ENCODE measurements at places on chromosomes 11 and 22.

DNA sequence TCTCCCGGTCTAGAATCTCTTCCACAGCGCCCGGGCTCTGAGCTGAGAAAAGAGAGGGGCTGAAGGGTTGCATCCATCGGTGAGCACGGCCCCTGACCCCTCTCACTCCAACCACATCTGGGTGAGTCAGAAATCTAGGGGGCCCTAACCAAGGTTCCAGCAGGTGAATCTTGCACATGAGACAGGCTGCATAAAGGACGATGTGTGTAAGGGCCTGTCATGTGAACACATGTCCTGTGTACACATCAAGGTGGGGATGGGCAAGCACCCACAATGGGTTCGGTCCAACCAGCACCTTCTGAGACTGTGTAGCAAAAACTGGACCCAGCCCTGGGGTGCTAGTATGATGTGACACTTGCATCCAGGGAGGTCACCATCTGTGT lies 1.2 kb downstream of the BET1L start:
- H3K36me3 ChIP-seq, result peaks cover 63% of the 10 kb centered on the region
- H3K4me1 ChIP-seq, result peaks cover 37% of the 10 kb centered on the region
- peak overlapping the region; percentile 98 for H3K4me3 ChIP-seq
- no peak for DNase-seq
- H3K27me3 ChIP-seq, result no peaks in the 10 kb centered on the region

GRCh38 chr11:126548581-126549550 lies 193.4 kb downstream of the ST3GAL4 start:
- no peak for DNase-seq
- H3K27me3 ChIP-seq, result peaks cover 8% of the 10 kb centered on the region
- no peak overlapping the region for H3K4me3 ChIP-seq
- H3K27ac ChIP-seq, result no peak overlapping the region

- H3K36me3 ChIP-seq, result no peaks in the 10 kb centered on the region
- H3K4me1 ChIP-seq, result no peaks in the 10 kb centered on the region
- peaks cover 18% of the 10 kb centered on the region for H3K27me3 ChIP-seq
- no peak overlapping the region for H3K27ac ChIP-seq
- no peak overlapping the region for H3K4me3 ChIP-seq
These were observed 10.9 kb upstream of the MPEG1 start for GRCh38 chr11:59223611-59224010.

GRCh38 chr22:31951194-31952093 lies 7.1 kb downstream of the YWHAH start:
- no peaks in the 10 kb centered on the region for H3K27me3 ChIP-seq
- peak overlapping the region; percentile 84 for H3K27ac ChIP-seq
- DNase-seq, result no peak

GRCh38 chr22:30516273-30516672 lies 10.8 kb upstream of the SEC14L4 start:
- H3K27ac ChIP-seq, result no peak overlapping the region
- H3K4me1 ChIP-seq, result no peaks in the 10 kb centered on the region
- H3K27me3 ChIP-seq, result peaks cover 6% of the 10 kb centered on the region
- no peaks in the 10 kb centered on the region for H3K36me3 ChIP-seq
- DNase-seq, result no peak

GRCh38 chr11:119206511-119207414 lies 624 bp downstream of the CBL start:
- DNase-seq, result peak; percentile 86
- H3K36me3 ChIP-seq, result peaks cover 6% of the 10 kb centered on the region
- H3K4me3 ChIP-seq, result peak overlapping the region; percentile 99

DNA sequence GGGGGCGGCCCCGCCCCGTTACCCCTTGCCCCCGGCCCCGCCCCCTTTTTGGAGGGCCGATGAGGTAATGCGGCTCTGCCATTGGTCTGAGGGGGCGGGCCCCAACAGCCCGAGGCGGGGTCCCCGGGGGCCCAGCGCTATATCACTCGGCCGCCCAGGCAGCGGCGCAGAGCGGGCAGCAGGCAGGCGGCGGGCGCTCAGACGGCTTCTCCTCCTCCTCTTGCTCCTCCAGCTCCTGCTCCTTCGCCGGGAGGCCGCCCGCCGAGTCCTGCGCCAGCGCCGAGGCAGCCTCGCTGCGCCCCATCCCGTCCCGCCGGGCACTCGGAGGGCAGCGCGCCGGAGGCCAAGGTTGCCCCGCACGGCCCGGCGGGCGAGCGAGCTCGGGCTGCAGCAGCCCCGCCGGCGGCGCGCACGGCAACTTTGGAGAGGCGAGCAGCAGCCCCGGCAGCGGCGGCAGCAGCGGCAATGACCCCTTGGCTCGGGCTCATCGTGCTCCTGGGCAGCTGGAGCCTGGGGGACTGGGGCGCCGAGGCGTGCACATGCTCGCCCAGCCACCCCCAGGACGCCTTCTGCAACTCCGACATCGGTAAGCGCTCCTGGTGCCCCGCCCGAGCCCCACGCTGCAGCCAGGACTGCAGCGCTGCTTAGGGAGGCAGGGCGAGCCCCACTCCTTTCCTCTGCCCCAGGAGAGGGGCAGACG lies at the start of gene TIMP3:
Gene TIMP3 (plus strand): TSS at position 169 of the 700 bp plus-strand sequence. CDS start 297 bp downstream, at position 466.
- H3K27me3 ChIP-seq, result peaks cover 55% of the 10 kb centered on the region
- H3K36me3 ChIP-seq, result no peaks in the 10 kb centered on the region
- peaks cover 7% of the 10 kb centered on the region for H3K4me1 ChIP-seq
- H3K27ac ChIP-seq, result no peak within 1 kb of the TSS
- H3K4me3 ChIP-seq, result no peak within 1 kb of the TSS

DNA sequence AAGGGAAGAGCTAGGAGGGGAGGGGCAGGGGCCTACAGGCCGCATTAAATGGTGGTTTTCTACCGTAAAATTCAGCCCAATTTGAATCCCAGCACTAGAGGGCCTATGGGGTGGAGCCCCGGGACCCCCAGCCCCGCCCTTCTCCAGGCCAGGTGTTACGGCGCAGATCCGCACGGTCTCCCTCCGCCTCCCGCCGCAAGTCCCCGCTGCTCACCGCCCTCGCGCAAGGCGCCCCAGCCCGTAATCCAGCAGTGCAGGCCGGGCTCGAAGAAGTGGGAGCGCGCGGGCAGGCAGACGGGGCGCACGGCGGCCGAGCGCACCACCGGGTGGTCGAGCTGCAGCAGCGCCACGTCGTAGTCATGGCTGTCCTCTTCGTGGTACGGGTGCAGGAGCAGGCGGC lies 17.3 kb downstream of the KCTD17 start:
- no peaks in the 10 kb centered on the region for H3K4me1 ChIP-seq
- DNase-seq, result no peak
- peaks cover 5% of the 10 kb centered on the region for H3K27me3 ChIP-seq
- H3K36me3 ChIP-seq, result no peaks in the 10 kb centered on the region
- no peak overlapping the region for H3K4me3 ChIP-seq
- no peak overlapping the region for H3K27ac ChIP-seq

DNA sequence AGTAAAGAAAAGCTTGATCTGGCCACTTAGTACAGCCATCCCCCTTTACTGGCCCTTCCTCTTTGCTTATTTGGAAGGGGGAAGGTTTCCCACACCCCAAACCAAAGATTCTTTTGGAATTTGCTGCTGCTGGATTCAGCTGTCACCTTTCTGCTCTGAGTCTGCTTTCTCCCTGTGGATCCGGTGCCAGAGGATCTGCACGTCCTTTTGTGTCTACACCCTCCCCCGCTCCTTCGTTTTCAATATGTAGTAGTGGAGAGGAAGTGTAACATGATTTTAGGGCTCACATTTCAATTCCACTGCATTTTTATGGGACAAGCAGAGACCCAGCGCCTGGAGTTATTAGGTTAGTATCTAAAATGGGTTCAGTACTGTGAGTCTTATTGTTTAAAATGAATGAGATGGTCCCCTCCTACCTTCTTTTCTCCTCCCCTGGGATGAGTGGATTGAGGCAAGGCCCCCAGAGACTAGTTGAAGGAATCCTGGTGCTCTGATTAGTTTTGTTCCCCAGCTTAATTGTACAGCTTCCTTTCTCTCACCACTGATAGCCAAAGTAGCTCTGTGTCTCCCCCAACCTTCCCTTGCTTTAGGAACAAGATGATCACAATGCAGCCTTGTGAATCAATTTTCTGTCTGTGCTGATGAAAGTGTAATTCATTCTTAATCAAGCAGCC lies 30.5 kb upstream of the CABP7 start:
- no peaks in the 10 kb centered on the region for H3K27me3 ChIP-seq
- no peak overlapping the region for H3K27ac ChIP-seq
- H3K36me3 ChIP-seq, result peaks cover 13% of the 10 kb centered on the region
- no peak for DNase-seq
- no peak overlapping the region for H3K4me3 ChIP-seq
- no peaks in the 10 kb centered on the region for H3K4me1 ChIP-seq

- DNase-seq, result peak; percentile 66
- no peaks in the 10 kb centered on the region for H3K27me3 ChIP-seq
- peaks cover 75% of the 10 kb centered on the region for H3K36me3 ChIP-seq
- H3K4me3 ChIP-seq, result peak overlapping the region; percentile 89
These were observed 88.6 kb downstream of the ETS1 start for GRCh38 chr11:128498721-128499245.

GRCh38 chr11:114816791-114817190 lies 138.5 kb downstream of the NXPE2 start:
- no peaks in the 10 kb centered on the region for H3K4me1 ChIP-seq
- no peaks in the 10 kb centered on the region for H3K36me3 ChIP-seq
- no peak for DNase-seq
- H3K27ac ChIP-seq, result no peak overlapping the region
- no peak overlapping the region for H3K4me3 ChIP-seq

DNA sequence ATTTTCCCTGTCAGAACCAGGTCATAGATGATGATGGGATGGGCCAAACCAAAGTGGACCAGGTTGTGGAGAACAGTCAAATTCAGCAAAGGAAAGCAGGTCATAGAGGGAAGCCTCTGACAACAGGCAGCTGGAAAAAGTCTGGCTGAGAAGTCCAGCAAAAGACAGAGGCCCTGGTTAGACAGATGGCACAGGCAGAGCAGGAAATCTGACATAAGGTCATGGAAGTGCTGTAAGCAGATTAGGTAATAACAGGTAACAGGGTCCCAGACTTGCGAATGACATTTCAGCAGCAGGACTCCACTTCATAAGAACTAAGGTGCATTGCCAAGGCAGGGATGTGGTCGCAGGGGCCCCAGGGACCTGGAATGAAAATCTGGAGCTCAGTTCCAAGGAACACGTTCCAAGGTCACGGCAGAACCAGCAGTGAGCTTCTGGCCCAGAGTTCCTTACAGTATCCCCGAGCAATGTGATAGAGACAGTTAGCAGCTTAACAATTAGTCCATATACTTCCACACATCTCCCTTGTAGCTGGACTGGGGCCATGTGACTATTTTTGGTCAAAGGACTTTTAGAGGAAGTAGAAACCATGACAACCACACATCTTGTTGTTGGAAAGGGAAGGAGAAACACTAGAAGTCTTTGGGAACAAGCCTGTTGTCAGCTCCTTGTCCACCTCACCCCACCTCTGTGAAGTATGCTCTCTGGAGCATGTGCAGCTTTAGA lies 75.4 kb downstream of the ME3 start:
- H3K36me3 ChIP-seq, result peaks cover 5% of the 10 kb centered on the region
- no peaks in the 10 kb centered on the region for H3K27me3 ChIP-seq
- H3K4me3 ChIP-seq, result no peak overlapping the region
- DNase-seq, result no peak
- H3K27ac ChIP-seq, result no peak overlapping the region
- H3K4me1 ChIP-seq, result peaks cover 25% of the 10 kb centered on the region

DNA sequence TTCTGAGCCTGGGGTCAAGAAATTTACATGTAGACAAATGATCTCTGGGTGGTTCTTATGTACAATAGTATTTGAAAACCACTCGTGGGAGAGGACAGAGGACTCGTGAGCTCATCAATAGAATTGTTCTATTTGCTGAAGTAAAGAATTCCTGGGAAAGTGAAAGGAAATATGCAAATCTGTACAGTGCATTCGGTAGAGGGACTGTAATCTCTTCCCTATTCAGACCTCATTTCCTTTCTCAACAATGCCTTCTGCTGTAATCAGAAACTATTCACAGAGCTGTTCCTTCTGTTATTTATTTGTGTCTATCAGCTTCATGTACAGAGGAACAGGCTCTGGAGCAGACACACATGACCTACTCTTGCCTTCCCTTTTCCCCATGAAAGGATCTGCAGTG lies 709.4 kb upstream of the KIRREL3 start:
- no peaks in the 10 kb centered on the region for H3K4me1 ChIP-seq
- H3K27me3 ChIP-seq, result no peaks in the 10 kb centered on the region
- DNase-seq, result no peak
- no peaks in the 10 kb centered on the region for H3K36me3 ChIP-seq
- H3K27ac ChIP-seq, result no peak overlapping the region

GRCh38 chr11:36109850-36110606 lies 166.2 kb downstream of the LDLRAD3 start:
- no peaks in the 10 kb centered on the region for H3K36me3 ChIP-seq
- no peak overlapping the region for H3K27ac ChIP-seq
- peaks cover 2% of the 10 kb centered on the region for H3K4me1 ChIP-seq
- no peak overlapping the region for H3K4me3 ChIP-seq
- DNase-seq, result no peak

DNA sequence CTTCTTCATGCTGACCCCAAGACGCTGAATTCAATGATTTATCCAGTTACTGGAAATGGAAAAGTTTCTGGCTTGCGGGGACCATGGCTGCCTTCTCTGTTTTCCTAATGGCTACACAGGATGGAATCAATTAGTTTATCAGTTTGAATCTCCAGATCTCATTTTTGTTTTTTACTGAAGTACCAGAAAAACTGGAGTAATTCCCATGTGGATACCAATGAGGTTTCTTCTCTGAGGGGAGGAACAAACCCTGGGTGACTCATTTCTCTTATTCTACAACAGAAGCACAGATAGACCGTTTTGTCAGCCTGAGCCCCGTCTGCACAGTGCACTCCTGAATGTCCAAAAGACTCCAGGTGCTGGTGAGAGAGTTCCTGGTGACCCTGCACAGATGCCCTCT lies 3.4 kb downstream of the ZNF195 start:
- H3K27ac ChIP-seq, result no peak overlapping the region
- H3K36me3 ChIP-seq, result peaks cover 81% of the 10 kb centered on the region
- peaks cover 22% of the 10 kb centered on the region for H3K4me1 ChIP-seq
- H3K4me3 ChIP-seq, result no peak overlapping the region
- H3K27me3 ChIP-seq, result no peaks in the 10 kb centered on the region

Measured in activated CD4-positive, alpha-beta T cell treated with anti-CD3 and anti-CD28 coated beads, Interleukin-2, amount 10 ng/mL, durations not matched to agents 24 days and 14 days (primary cell).